CD4-positive, alpha-beta T cell treated with Interleukin-17A for 4 hours (primary cell): ENCODE measurements at places on chromosomes 6 and 20.

GRCh38 chr20:58173930-58174707 is 54.3 kb downstream of the ANKRD60 start:
- DNase-seq = no peak

DNA sequence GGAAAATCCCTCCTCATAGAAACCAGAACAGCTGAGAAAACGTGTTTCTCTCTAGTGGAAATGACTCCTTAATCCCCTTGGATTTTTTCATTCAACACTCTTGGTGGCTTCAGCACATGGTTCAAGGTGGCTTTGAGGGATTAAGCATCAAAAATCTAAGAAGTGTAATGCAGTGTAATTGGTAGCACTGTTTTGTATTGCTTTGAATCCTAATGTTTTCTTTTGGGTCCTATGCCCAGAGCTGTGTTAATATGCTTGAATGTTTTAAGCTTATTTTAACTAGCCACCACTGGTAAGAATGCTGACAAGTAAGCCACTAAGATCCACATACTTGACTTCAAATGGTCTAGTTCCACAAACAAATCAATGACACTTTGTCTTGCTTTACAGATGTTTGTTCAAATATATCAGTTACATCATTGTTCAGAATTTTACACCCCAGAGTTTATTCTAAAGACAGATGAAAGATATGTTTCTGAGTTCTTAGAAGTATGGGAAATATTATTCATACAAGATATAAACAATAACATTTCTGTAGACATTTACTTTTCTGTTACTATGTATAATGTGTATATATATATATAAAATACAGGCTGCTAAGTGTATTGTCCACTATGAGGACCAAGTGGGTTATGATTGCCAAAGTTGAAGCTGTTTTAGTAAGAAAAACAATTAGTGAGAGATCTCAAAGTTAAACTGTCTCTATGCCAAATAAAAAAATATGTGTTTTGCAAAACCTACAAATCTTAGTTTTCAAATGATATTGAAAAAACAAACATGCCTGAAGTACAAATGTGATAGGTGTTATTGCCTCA is 220.8 kb downstream of the OGFRL1 start:
- no peak for DNase-seq

- peak; percentile 75 for DNase-seq
These were observed 170.2 kb downstream of the NFATC2 start for GRCh38 chr20:51372176-51372803.

GRCh38 chr6:130708338-130708737 is 118.9 kb upstream of the SMLR1 start:
- no peak for DNase-seq

DNA sequence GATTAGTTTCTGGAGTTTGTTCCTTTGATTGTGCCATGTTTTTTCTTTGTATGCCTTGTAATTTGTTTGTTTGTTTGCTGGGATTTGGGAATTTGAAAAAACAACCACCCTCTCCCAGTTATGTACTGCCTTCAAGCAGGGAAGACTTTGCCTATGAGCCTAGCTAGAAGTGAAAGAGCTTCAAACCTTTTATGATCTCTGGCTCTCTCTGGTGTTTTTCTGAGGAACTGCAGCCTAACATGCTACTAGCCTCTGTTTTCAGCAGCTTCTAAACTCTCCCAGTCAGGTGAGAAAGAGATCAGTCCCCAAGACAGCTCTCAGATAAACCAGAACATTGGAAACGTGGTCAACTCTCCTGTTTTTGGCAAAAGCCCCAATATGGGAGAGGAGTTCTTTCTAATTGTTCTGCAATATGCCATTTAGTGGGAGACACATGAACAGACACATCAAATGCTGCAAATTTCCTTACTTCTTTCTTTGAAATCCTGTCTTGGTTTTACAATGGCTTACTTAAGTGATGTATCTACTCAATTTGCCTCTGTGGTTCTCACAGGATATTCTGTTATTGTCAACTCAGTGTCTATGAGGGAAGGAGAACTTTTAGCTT is 58.9 kb upstream of the SERINC1 start:
- peak; percentile 65 for DNase-seq

GRCh38 chr6:34543421-34543820 is 12.7 kb downstream of the SPDEF start:
- DNase-seq = no peak

- DNase-seq = no peak
These were observed 116.2 kb upstream of the PRL start for GRCh38 chr6:22412994-22413393.

DNA sequence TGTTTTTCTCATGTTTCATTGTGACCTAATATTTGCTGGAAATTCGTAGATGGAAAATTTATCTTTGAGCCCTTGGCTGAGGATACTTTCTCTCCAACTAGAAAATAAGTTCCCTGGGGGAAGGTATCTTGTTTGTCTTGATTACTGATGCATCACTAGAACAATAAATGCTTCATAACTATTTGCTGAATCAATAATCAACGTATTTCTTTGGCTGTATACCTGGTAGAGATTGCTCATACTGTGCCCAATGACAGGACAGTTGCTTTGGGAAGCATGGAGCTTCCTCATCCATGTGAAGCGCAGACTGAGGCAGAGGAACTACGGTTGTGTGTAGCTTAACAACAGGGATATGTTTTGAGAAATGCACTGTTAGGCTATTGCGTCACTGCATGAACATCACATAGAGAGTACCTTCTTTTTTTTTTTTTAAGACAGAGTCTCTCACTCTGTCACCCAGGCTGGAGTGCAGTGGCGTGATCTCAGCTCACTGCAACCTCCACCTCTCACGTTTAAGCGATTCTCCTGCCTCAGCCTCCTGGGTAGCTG is 34.2 kb upstream of the RPN2 start:
- DNase-seq = no peak

- DNase-seq = no peak
These were observed 27.2 kb upstream of the SYNJ2 start for GRCh38 chr6:157954150-157955117.

- DNase-seq = no peak
These were observed 650 bp upstream of the TTK start for GRCh38 chr6:80003826-80004172.

DNA sequence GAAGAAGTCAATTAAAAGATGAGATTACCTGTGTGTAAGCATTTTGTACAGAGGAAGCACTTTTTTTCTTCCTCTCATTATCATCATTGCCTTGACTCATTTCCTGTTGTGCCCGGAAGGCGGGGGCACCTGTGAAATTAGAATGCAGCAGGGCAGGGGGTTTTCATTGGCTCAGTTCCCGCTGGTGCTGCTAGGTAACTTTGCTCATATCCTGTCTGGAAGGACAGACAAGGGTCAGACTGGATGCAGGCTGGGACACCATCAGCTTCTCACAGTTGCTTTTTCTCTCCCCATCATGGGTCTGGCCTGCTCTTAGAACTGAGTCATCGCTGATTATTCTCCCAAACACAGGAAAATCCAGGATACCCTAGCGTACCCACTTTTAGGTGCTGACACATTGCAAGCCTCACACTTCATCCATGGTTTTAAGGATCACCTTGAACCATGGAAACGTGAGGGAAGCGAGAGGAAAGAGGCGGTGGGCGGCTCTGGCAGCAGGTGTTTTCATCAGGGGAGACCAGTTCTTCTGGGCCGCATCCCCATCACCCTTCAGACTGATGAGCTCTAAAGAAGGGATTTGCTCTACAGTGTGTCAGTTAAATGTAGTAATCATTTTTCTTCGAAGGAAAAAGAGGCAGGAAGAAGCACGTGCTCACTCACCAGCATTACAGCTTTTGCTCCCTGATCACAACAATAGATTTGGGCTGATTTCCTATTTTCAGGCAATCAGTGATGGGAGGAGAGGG is 195.7 kb upstream of the SASH1 start:
- peak; percentile 42 for DNase-seq

DNA sequence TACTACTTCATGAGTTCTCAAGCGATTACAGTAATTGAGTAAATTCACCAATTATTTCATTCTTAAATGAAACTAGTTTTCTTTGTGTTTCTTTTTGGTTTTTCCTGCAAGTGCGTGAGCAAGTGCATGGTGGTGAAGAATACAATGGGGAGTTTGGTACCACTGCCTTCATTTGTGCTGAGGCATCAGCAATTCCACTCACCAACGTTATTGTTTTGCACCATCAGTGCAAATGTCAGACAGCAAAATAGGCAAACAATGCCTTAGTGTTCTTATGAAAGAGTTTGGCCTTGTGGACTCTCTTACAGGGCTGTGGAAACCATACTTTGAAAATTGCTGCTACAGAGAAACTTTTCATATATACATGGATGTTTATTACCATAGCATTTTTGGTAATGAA is 8.2 kb downstream of the CDH26 start:
- no peak for DNase-seq

GRCh38 chr6:14450133-14450504 is 332.5 kb downstream of the CD83 start:
- no peak for DNase-seq

GRCh38 chr6:107473660-107474059 is 14.3 kb upstream of the PDSS2 start:
- no peak for DNase-seq

DNA sequence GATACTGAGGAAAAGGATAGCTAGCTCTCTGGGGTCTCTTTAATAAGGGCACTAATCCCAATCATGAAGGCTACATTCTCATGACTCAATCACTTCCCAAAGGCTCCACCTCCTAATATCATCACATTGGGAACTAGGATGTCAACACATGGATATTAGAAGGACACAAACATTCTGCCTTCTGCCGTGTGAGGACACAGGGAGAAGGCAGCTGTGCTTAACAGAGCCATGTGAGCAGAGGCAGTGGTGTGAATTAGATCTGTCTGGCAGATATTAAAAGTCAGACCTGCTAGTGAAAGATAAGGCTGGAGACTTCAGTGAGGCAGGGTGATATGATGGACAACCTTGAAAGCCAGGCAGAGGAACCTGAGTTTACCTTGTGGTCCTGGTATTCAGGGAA is 341.9 kb downstream of the ARHGAP18 start:
- no peak for DNase-seq

DNA sequence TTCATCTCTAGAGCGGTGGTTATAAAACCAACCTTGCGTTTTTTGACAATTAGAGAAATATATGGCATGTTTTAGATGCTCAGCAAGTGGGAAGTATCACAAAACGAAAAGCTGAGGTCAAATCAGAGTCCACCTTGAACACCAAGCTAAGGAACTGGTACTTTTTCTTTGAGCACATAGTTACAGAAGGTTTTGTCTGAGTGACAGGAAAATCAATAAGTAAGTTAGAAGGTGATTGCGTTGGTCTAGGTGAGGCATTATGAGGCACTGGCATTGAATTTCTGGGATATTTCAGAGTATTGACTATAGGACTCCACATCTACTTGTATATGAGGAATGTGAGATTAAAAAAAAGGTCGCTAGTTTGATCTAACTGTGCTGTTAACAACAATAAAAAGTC is 597 bp upstream of the HINT3 start:
- no peak for DNase-seq

- no peak for DNase-seq
These were observed 115.7 kb downstream of the KIF16B start for GRCh38 chr20:16457514-16457913.

- DNase-seq = no peak
These were observed 167.8 kb downstream of the LRFN2 start for GRCh38 chr6:40419377-40419776.

- DNase-seq = no peak
These were observed 194.7 kb downstream of the NFATC2 start for GRCh38 chr20:51347831-51348230.

GRCh38 chr6:4768815-4769214 is 7.4 kb upstream of the CDYL start:
- DNase-seq = no peak

- no peak for DNase-seq
These were observed 13.7 kb upstream of the ZNF318 start for GRCh38 chr6:43383021-43383667.

DNA sequence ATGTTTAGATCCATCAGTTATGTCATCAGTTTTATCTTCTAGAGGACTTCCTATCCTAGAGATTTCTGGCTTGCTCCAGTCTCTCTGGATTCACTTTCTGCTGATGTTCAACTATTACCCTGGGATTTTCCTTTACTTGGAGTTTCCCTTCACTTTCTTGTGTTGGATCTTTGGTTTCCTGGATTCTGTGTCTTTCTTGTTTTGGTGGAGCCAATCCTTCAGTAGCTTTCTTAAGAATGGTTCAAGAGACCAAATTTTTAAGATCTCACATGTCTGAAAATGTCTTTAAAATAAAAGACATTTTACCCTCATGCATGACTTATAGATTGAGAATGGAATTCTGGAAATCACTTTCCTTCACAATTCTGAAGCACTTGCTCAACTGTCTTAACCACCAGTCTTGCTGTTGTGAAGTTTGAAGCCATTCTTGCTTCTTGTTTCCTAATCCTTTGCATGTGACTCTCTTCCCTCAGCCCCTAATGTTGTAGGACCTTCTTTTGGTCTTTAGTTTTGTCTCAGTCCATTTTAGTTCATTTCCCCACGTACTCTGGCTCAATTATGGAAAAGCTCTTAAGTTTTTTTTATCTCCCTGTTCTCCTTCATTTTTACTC is 87.9 kb downstream of the ARID1B start:
- DNase-seq = no peak

GRCh38 chr6:138837246-138837645 is 41.4 kb downstream of the ECT2L start:
- DNase-seq = no peak

GRCh38 chr6:79538106-79538971 is 1.1 kb upstream of the LCA5 start:
- DNase-seq = no peak

DNA sequence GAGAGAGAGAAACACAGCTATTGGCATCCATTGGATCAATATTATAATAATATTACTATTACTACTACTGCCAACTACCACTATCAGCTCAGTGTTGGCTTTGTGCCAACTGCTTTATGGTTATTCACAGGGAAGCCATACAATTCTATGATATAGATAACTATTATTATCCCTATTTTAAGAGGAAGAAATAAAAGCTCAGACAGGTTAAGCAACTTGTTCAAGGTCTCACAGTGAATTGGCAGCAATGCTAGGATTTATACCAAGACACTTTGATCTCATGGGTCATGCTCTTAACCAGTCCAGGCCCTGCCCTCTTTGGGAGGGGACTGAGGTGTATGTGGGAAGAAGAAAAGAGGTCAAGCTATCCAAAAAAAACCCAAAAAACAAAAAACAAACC is 82.0 kb upstream of the TRAF3IP2 start:
- peak; percentile 34 for DNase-seq
